ENCODE measurements at places on chromosomes 11 and 22. TPM values are rescaled to one million over a fixed set of nuclear protein-coding genes. Genes with fewer than 3 reads are reported as not detected.

- DNase-seq, result no peak
These were observed 5.1 kb downstream of the SCN4B start for GRCh38 chr11:118147502-118147901.

Gene CLTCL1
- total RNA-seq, result 6.3 TPM

Gene UFD1
- total RNA-seq, result 56.2 TPM

- DNase-seq, result no peak
These were observed 22.3 kb upstream of the KCNJ11 start for GRCh38 chr11:17410606-17411379.

- DNase-seq, result no peak
These were observed 33.6 kb downstream of the MAP6 start for GRCh38 chr11:75635066-75635862.

DNA sequence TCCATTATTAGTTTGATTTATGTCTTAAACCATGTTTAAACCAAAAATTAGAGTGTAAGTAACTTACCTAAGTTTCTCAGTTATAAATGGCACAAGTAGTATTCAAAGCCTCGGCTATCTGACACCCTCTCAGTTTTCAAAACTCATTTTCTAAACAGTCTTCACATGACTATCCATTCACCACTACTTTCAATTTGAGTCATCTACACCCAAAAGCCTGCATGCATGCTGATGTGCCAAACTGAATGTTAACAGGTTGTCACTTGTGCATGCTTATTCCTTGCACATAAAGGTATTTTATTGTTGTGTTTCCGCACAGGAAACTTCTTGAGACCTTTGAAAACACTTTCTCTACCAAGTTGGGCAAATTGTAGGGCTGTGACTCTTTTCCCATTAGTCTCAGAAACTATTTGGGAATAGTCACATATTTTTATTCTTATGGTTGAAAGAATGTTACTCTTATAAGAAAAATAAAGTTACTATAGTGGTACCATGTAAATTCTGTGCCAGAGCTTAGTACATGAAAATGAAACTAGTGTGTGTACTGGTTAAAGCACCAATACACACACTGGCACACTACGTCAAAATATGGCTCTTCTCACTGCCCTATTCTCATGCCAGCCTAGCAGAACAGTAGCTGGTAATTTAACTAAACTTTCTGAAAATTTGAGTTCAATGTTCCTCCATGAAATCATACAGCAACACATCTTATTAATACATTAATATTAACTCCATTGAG is 2.2 kb upstream of the OR51E2 start:
- DNase-seq, result no peak

DNA sequence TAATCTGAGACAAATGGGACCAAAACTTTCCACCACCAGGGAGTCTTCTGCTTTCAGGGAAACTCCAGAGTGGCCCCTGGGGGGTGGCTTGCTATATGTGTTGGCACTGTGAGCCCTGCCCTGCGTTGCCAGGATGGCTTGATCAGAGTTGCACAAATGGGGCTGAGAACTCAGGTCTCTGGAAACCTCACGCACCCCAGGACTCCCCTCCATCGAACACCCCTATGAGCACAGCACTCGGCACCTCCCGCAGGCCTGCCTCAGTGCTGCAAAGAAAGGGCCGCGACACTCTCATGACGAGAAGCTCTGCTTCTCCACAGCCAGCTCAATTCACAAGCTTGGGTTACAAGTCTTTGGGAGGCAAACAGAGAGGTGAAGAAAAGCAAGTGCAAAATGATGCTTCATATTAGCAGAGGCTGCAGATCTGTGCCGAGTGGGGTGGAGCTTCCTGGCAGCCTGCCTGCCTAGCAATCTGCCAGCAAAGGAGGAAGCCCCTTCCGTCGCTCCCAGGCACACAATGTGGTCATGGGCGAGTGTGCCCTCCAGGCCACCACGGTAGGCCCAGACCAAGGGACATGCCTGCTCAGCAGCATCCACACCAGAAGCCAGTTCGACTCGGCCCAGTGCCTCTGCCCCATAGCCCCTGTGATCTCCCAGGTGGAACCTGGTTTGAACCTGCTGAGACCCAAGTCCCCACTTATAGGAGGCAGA is 55.7 kb downstream of the MYH9 start:
- peak; percentile 93 for DNase-seq

Gene RHOD
- 20.9 TPM for total RNA-seq

Gene HIC2
- 4.2 TPM for total RNA-seq

Gene SLC22A8
- total RNA-seq, result 0.41 TPM

- DNase-seq, result no peak
These were observed 27.5 kb upstream of the PLAAT3 start for GRCh38 chr11:63641727-63642126.

DNA sequence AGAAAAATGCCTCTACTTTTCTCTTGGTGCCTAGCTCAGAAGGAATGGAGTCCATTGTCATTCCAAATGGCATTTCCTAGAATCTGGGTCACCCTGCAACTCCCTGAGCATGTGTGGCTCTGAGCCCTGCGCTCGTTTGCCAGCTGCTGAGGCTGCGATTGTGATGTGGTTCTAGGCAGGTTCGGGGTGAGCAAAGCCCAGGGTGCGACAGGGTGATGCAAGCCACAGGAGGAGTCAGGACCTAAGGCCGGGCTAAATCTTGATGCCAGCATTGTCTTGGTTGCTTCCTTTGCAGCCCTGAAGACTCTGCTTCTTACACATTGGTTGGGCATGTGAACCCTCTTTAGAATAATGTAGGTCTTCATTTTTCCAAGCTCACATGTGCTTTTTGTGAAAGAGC is 131.0 kb downstream of the MORC2 start:
- no peak for DNase-seq

Gene PACSIN2
- total RNA-seq, result 105 TPM

GRCh38 chr22:26409719-26410335 is 19.2 kb upstream of the ASPHD2 start:
- DNase-seq, result no peak

DNA sequence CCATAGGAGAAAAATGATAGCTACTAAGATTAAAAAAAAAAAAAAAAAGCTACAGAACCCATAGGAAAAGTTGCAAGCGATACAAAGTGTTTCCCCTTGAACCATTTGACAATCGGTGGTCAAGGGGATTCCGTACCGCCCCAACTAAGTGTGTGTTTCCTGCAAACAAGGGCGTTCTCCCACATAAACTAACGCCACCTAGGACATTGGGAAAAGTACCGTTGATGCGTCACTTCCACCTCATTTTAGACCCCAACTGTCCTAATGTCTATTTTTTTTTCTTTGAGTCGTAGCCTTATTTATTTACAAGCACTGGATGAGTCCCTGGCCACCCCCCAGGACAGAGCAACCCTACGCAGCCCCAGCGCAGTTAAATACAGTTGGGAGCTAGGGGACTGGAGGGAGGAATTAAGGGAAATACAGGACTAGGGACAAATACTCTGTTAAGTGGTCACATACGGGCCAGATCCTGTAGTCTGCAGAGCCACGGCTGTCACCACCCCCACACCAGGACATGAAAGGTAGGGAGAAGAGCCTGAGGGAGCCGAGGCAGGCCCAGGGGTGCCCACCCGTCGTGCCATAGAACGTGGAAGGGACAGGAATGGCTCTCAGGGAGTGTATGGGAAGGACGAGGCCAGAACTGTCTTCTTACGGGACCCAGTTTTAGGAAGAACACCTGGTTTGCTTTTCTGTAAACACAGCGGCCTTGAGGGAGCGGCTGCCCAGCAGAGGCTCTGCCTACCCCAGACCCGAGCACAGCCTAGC is 19.0 kb downstream of the EIF1AD start:
- no peak for DNase-seq

- no peak for DNase-seq
These were observed 49.1 kb downstream of the RTN4R start for GRCh38 chr22:20218987-20219386.

Gene MRGPRX4
- total RNA-seq, result not detected

- DNase-seq, result no peak
These were observed 55.5 kb upstream of the CD5 start for GRCh38 chr11:61046833-61047232.

DNA sequence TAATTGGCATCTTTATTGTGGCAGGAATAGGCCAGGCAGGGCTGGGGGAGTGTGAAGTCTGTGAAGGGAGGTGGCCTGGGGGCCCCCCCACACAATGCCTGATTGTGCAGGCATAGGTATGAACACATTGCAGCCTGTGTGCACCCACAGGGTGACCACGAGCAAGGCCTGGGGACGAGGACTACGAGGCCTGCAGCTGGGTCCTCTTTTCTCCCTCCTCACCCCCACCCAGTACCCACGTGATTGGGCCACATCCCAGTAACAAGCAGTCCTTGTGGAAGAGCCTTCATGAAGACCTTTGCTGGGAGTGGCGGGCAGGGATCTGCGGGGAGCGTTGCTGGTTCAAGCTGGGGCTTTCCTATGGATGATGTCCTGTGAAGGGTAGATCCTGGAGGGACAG is 29.3 kb downstream of the ZBTB16 start:
- no peak for DNase-seq

Gene E2F8
- total RNA-seq, result 0.66 TPM

GRCh38 chr11:126233391-126233790 is 21.8 kb downstream of the FAM118B start:
- no peak for DNase-seq

- no peak for DNase-seq
These were observed 642 bp upstream of the SEPTIN3 start for GRCh38 chr22:41968601-41969000.

GRCh38 chr11:73422886-73423285 is 46.7 kb downstream of the RELT start:
- no peak for DNase-seq

- DNase-seq, result no peak
These were observed 2.8 kb downstream of the NRXN2 start for GRCh38 chr11:64720167-64720566.

- peak; percentile 60 for DNase-seq
These were observed 428.0 kb downstream of the LARGE1 start for GRCh38 chr22:33492210-33492651.

All from kidney (tissue), 22 donors.